ENCODE measurements at places on chromosomes 5 and 9. TPM values are rescaled to one million over a fixed set of nuclear protein-coding genes. Genes with fewer than 3 reads are reported as not detected.

Gene PTGDS
- 475 TPM for total RNA-seq

Gene IFNA2
- total RNA-seq = not detected

Gene OR13C8
- not detected for total RNA-seq

Gene CORO2A
- 0.95 TPM for total RNA-seq

Gene CD274
- 3.1 TPM for total RNA-seq

Gene SPINK4
- total RNA-seq = not detected

Gene CYSRT1
- not detected for total RNA-seq

Gene HK3
- total RNA-seq = 36.2 TPM

Gene LCN6
- 36.9 TPM for total RNA-seq

Gene SLC9A3
- total RNA-seq = 0.69 TPM

Gene ZFR
- 65.2 TPM for total RNA-seq

Gene BTNL8
- not detected for total RNA-seq

Gene CDC20B
- total RNA-seq = not detected

Gene ANKRD20A1
- total RNA-seq = 2.2 TPM

Gene PCDHGB6
- total RNA-seq = 8.5 TPM

Gene SLC6A19
- 0.09 TPM for total RNA-seq

Gene JAKMIP2
- total RNA-seq = 0.10 TPM

Gene CENPP
- total RNA-seq = 3.5 TPM

Gene SLC46A2
- 0.19 TPM for total RNA-seq

Gene ACTBL2
- total RNA-seq = not detected

Gene SPINK7
- total RNA-seq = not detected

Gene F2RL2
- total RNA-seq = 0.10 TPM

Gene EIF4EBP3
- total RNA-seq = 8.5 TPM

Gene CCL27
- 0.33 TPM for total RNA-seq

Gene TTC16
- total RNA-seq = 0.14 TPM

Gene INSYN2B
- total RNA-seq = 0.19 TPM

Gene IFNA4
- total RNA-seq = not detected

Gene ELOVL7
- 2.7 TPM for total RNA-seq

Gene C5orf46
- 1.9 TPM for total RNA-seq

Gene PAEP
- not detected for total RNA-seq

Gene NRARP
- 9.0 TPM for total RNA-seq

Gene NUP214
- 33.9 TPM for total RNA-seq

Gene CHMP5
- 61.7 TPM for total RNA-seq

Gene SLC45A2
- not detected for total RNA-seq

Gene ANKRD34B
- total RNA-seq = not detected

Gene BRD8
- total RNA-seq = 28.8 TPM

Gene RNF183
- total RNA-seq = not detected

Gene SLC6A7
- 0.19 TPM for total RNA-seq

Gene TMEFF1
- total RNA-seq = 1.5 TPM

Gene STC2
- 16.6 TPM for total RNA-seq

Gene SLC24A2
- total RNA-seq = not detected

Gene MLANA
- not detected for total RNA-seq

Gene ASPN
- 34.5 TPM for total RNA-seq

Gene GPX3
- 1,026 TPM for total RNA-seq

Gene PCDHGB1
- total RNA-seq = 2.8 TPM

Gene ST8SIA4
- total RNA-seq = 13.6 TPM

Gene FBP1
- 4.7 TPM for total RNA-seq

Gene CDC25C
- total RNA-seq = not detected

Gene BHMT
- total RNA-seq = 0.28 TPM

Gene C9orf50
- not detected for total RNA-seq

Gene DND1
- total RNA-seq = 0.52 TPM

Gene TSTD2
- 16.9 TPM for total RNA-seq

Gene TAS2R1
- not detected for total RNA-seq

Gene PTTG1
- 2.6 TPM for total RNA-seq

Gene PPP3R2
- not detected for total RNA-seq
